ENCODE measurements at places on chromosomes 12 and 14.

GRCh38 chr14:102538602-102539543 is 29.3 kb upstream of the ANKRD9 start:
- no peak for DNase-seq
- no peak overlapping the region for H3K27ac ChIP-seq
- H3K27me3 ChIP-seq = peaks cover 7% of the 10 kb centered on the region
- H3K4me3 ChIP-seq = no peak overlapping the region
- H3K4me1 ChIP-seq = no peaks in the 10 kb centered on the region

GRCh38 chr12:57720606-57721595 is 17.6 kb downstream of the AGAP2 start:
- H3K27me3 ChIP-seq = no peaks in the 10 kb centered on the region
- H3K4me3 ChIP-seq = no peak overlapping the region

DNA sequence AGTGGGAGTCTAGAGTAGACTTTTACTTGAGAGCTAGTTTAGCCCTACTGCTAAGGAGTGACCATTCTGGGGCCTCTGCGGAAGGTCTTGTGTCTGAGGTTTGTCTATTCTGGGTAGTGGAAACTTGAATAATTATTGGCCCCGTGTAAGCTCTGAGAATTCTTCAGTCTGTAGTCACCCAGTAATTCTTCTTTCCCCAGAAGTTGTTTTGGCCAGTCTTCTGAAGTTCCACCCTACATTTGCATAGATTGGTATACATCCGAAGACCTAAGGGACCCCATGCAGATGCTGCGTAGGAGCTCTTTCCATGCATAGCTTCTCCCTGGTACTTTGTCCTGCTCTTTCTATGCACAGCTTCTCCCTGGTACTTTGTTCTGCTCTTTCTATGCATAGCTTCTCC is 12.8 kb downstream of the CYP46A1 start:
- no peaks in the 10 kb centered on the region for H3K36me3 ChIP-seq
- no peak for DNase-seq
- no peaks in the 10 kb centered on the region for H3K27me3 ChIP-seq
- H3K4me3 ChIP-seq = no peak overlapping the region

GRCh38 chr12:112738531-112738930 is 53.0 kb upstream of the RPH3A start:
- H3K27me3 ChIP-seq = peaks cover 18% of the 10 kb centered on the region
- no peak overlapping the region for H3K27ac ChIP-seq
- DNase-seq = no peak

GRCh38 chr12:130978785-130979184 is 25.1 kb downstream of the ADGRD1 start:
- H3K27me3 ChIP-seq = no peaks in the 10 kb centered on the region
- DNase-seq = no peak
- H3K36me3 ChIP-seq = peaks cover 38% of the 10 kb centered on the region
- no peak overlapping the region for H3K27ac ChIP-seq

- H3K27ac ChIP-seq = no peak overlapping the region
- H3K4me3 ChIP-seq = no peak overlapping the region
- peaks cover 63% of the 10 kb centered on the region for H3K36me3 ChIP-seq
- DNase-seq = peak; percentile 7
- no peaks in the 10 kb centered on the region for H3K27me3 ChIP-seq
Observed at GRCh38 chr14:101926620-101927019, 37.8 kb upstream of the DYNC1H1 start.

GRCh38 chr12:28427046-28427445 is 236.8 kb downstream of the CCDC91 start:
- no peak overlapping the region for H3K4me3 ChIP-seq
- H3K27ac ChIP-seq = no peak overlapping the region
- H3K4me1 ChIP-seq = no peaks in the 10 kb centered on the region
- no peaks in the 10 kb centered on the region for H3K27me3 ChIP-seq
- DNase-seq = no peak
- no peaks in the 10 kb centered on the region for H3K36me3 ChIP-seq

GRCh38 chr12:39074063-39074462 is 168.7 kb upstream of the CPNE8 start:
- H3K36me3 ChIP-seq = no peaks in the 10 kb centered on the region
- H3K4me3 ChIP-seq = no peak overlapping the region
- H3K27ac ChIP-seq = no peak overlapping the region
- no peaks in the 10 kb centered on the region for H3K4me1 ChIP-seq
- no peaks in the 10 kb centered on the region for H3K27me3 ChIP-seq

GRCh38 chr12:97151481-97151880 is 244.4 kb downstream of the NEDD1 start:
- H3K4me3 ChIP-seq = no peak overlapping the region
- H3K36me3 ChIP-seq = no peaks in the 10 kb centered on the region
- no peak overlapping the region for H3K27ac ChIP-seq
- H3K4me1 ChIP-seq = no peaks in the 10 kb centered on the region
- DNase-seq = no peak
- H3K27me3 ChIP-seq = no peaks in the 10 kb centered on the region

DNA sequence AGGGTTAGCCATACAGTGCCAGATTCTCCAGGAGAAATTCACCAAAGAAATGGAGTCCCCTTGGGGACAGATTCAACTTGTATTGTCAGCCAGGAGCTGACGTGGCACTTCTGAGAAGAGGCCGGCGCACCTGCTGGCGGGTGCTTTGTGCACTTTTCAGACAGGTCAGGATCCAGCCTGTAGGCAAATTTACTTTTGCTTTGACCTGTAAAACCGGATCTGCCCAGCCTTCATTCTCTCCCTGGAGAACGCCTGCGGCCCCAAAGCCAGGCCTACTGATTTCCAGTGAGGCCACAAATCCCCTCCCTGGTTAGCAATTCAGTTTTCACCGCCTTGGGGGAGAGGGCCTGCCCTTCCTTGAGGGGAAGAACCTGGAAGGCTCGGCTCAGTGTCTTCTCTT is 17.4 kb downstream of the P2RX4 start:
- peaks cover 14% of the 10 kb centered on the region for H3K4me1 ChIP-seq
- H3K4me3 ChIP-seq = no peak overlapping the region
- DNase-seq = peak; percentile 82
- H3K27ac ChIP-seq = peak overlapping the region; percentile 74
- H3K36me3 ChIP-seq = peaks cover 57% of the 10 kb centered on the region
- H3K27me3 ChIP-seq = no peaks in the 10 kb centered on the region

GRCh38 chr14:43706900-43707299 is 800.2 kb downstream of the FSCB start:
- DNase-seq = no peak
- no peaks in the 10 kb centered on the region for H3K27me3 ChIP-seq
- H3K27ac ChIP-seq = no peak overlapping the region
- no peaks in the 10 kb centered on the region for H3K4me1 ChIP-seq
- H3K36me3 ChIP-seq = no peaks in the 10 kb centered on the region

- no peak overlapping the region for H3K27ac ChIP-seq
- H3K4me3 ChIP-seq = no peak overlapping the region
- H3K4me1 ChIP-seq = peaks cover 80% of the 10 kb centered on the region
- no peaks in the 10 kb centered on the region for H3K27me3 ChIP-seq
Observed at GRCh38 chr14:99568567-99569560, 35.1 kb downstream of the CCDC85C start.

DNA sequence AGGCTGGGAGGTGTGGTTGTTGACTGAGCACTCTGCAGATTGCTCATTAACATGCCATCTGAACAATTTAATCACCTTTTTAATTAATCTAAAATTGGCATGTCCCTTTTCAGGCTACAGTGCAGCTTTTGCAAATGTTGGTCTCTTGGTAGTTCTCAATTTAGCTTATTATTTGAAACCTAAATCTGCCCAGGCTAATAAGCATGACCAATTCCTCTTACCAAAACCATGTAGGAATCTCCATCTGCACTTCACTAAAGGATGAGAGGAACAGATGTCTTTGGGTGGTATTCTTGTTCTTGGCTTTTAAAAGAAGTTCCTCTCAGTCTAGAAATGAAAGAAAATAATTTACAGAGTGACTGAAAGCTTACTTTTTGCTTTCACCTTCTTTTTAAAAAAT is 190.1 kb upstream of the RMST start:
- H3K27me3 ChIP-seq = no peaks in the 10 kb centered on the region
- no peak for DNase-seq
- no peak overlapping the region for H3K27ac ChIP-seq
- H3K4me3 ChIP-seq = no peak overlapping the region
- no peaks in the 10 kb centered on the region for H3K36me3 ChIP-seq

GRCh38 chr14:58836303-58836974 is 198.7 kb downstream of the DACT1 start:
- H3K4me1 ChIP-seq = no peaks in the 10 kb centered on the region
- DNase-seq = no peak
- no peaks in the 10 kb centered on the region for H3K36me3 ChIP-seq
- no peaks in the 10 kb centered on the region for H3K27me3 ChIP-seq

DNA sequence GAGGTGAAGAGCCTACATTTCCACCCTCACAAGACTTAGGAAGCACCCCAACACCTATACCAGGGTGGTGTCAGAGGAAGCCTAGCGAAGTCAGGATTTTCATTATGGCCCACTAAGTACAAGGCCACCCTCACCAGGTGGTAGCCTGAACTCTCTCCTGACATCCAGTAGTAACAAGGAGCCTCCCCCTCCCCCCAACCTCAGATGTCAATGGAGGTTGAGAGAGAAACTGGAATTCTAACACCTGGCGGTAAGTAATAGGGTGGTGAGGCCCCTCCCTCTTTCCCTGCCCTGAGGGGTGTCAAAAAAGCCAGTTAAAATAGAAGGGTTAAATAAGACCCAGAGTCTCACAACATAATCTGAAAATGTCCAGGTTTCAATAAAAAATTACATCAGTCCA is 37.6 kb downstream of the SINHCAF start:
- H3K4me1 ChIP-seq = no peaks in the 10 kb centered on the region
- H3K4me3 ChIP-seq = no peak overlapping the region
- no peak overlapping the region for H3K27ac ChIP-seq
- peaks cover 73% of the 10 kb centered on the region for H3K36me3 ChIP-seq
